T follicular helper cell (primary cell): ENCODE measurements at places on chromosomes 5 and 9.

DNA sequence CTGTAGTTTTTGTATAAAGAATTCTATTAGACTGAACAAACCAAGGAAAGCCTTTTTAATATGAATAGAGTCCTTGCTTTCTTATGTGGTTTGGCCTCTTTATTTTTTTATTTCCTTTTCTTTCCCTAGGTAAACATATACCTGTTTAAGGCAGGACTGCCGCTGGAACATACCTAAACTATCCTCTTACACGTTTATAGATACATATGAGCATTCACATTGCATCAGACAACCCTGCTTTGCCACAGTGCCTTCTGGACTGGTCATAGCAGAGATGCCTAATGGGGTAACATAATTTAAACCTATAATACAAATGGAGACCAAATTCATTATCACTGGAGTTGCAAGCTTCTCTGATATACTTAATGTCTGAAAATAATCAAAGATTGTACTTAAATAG lies 12.5 kb downstream of the GRAMD2B start:
- DNase-seq = no peak

DNA sequence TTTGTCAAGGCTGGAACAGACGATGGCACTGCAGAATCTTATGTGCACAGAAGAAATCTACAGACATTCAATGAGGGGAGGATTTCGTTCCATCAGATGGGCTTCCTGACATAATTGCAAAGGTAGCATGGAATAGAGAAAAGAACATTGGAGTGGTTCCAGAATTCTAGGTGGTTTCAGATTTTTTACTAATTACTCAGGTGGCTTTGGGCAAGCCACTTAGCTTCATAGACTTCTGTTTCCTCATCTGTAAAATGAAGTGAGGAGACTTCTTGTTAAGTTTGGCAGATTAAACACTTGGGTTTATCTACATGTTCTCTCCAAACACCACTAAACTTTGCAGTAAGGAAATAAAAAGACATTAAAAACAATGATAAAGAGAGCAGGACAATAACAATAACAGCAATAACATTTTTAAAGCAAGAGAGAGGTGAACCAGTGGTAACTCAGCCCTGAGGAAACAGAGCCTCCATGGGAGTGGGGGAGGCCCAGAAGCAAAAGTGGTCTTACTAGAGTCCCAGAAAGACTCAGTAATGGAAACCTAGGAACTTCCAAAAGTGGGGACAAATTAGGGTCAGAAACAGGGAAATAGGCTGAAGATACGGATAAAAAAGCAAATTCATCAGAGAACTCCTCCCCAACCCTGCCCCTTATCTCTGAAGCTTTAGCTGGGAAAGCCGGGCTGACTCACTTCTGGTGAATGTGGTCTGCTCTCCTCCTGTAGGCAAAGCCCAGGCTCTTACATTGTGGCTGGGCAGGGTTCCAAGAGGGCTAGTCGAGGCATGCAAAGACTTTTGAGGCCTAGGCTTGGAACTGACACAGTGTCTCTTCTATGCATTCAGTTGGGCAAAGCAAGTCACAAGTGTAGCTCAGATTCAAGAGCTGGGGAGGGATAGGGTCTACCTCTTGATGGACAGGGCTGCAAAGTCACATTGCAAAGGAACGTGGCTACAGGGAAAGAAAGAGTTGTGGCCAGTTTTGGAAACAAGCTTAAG lies 11.8 kb upstream of the ACTBL2 start:
- DNase-seq = no peak

DNA sequence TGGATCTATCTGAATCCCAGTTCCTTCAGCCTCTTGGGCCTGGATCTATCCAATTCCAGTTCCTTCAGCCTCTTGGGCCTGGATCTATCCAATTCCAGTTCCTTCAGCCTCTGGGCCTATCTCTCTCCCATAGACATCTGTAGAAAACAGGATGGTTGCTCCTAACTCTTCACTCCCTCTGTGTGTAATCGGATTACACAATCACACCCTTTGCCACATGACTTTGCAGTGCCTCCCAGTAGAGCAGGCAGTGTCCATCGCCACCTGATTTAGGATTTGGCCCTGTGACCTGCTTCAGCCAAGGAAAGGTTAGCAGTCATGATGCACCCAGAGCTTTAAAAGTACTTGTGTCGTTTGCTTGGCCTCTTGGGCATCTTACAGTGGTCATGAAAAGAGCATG lies 56.7 kb downstream of the LHX2 start:
- DNase-seq = no peak

DNA sequence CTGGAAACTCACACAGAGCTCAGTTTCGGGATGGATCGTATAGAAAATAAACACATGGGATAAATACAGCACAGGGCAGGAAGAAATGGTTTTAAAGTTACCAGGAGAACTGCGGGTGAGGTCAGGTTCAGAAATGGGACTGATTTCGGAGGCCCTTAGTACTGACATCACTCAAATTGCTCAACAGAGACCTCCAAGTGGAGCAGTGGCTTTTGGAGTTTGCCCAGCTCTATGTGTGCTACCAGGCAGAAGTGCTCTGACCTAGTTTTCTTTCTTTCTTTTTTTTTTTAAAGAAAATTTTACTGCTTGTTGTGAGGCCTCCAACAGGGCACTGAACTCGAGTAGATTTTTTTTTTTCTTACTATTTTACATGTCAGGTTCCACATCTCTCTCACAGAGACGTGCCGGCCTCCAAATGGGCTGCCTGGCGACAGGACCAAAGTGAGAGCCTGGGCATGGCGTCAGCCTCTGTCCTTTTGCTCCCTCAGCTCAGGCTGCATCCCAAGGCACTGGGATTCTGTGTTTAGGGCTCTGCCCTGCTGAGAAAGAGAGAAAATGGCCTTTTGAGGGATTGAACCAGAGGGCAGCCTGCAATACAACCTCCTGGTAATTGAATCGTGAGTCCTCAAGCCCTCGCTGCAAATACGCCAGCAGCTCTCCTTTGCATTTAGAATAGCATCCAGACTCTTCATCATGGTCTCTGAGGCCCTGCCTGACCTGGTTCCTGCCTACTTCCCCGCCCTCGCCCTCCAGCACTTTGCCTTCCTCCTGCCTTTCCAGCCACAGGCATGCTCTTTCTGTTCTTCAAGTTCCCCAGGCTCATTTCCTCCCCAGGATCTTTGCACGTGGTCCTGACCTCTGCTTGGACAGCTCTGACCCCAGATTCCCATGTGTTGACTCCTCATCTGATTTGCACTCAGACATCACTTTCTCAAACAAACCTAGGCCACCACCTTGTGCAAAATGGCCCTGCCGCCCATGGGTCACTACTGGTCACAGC lies 173.5 kb downstream of the FGF1 start:
- no peak for DNase-seq

GRCh38 chr9:131700765-131701435 lies 39.0 kb downstream of the RAPGEF1 start:
- no peak for DNase-seq

- no peak for DNase-seq
Measured at GRCh38 chr5:133370036-133370831, 242.1 kb downstream of the FSTL4 start.

GRCh38 chr5:138853132-138853531 lies 22.0 kb downstream of the LRRTM2 start:
- no peak for DNase-seq

- DNase-seq = no peak
Measured at GRCh38 chr9:112532427-112532826, 45.8 kb downstream of the KIAA1958 start.

GRCh38 chr5:147530530-147531389 lies 20.9 kb upstream of the DPYSL3 start:
- no peak for DNase-seq

DNA sequence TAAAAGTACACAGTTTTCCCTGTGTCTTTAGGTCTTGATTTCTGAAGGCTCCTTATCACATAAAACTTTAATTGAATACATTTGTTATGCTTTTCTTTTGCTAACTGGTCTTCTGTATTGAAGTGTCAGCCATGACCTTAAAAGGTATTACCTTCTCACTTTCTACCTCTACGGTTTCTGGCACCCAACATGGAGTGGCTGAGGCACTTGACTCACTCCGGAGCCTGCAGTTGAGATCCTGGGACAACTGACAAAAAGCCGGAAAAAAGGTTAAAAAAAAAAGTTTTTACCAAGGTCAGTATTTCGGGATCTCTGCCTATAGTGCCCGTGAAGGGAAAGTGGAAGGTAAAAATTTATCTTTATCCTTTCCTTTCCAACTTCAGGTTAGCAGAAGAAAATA lies 197.0 kb downstream of the ARRDC3 start:
- no peak for DNase-seq
